ENCODE measurements at places on chromosomes 12 and 14.

GRCh38 chr12:12506496-12506890 is 56.2 kb downstream of the DUSP16 start:
- H3K36me3 ChIP-seq = no peaks in the 10 kb centered on the region
- no peak for DNase-seq
- H3K27me3 ChIP-seq = no peaks in the 10 kb centered on the region
- peak overlapping the region; percentile 24 for H3K27ac ChIP-seq

DNA sequence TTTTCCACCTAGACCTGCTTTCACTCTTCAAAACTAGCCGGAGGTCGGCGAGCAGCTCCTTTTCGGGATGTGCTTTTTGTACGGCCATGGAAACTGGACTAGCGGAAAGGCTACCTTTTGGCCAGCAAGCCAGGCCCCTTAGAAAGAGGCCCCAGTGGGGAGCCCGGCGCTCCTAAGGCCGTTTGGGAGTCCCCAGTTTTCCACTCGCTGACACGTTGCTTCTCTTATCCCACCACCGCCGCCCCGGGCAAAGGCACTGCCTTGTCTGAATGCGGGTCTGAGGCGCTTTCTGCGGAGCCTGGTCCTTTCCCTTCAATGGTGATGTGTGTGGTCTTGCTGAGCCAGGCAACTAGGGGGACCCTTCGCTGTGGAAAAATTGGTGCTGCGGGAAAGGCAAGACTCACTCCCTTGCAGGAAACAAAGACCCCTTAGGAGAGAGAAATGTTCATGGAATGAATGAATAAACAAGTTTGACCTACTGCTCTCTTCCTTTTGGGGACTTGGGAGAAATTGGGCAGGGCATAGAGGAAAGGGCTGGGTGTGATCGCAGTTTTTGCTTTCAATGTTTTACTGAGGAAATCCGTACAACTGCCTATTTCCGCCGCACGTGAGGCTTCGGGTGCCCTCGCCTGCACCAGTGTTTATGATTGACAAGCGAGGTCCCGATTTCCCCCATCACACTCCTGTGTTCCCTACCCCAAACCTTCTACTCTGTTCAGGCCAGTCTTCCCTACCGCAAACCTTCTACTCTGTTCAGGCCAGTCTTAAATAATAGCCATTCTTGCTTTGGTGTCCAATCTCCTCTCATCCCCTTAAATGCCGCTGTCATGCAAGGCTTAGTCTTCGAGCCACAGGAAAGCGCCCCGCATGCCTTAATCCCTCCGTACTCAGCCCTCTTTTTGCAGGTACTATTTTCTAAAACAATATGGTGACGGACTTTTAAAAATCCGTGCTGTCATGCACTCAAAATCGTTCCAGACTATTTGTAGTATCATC is 1.0 kb upstream of the SLC38A2 start:
- peaks cover 17% of the 10 kb centered on the region for H3K36me3 ChIP-seq
- DNase-seq = peak; percentile 27
- H3K4me1 ChIP-seq = peaks cover 29% of the 10 kb centered on the region
- peak overlapping the region; percentile 90 for H3K27ac ChIP-seq

DNA sequence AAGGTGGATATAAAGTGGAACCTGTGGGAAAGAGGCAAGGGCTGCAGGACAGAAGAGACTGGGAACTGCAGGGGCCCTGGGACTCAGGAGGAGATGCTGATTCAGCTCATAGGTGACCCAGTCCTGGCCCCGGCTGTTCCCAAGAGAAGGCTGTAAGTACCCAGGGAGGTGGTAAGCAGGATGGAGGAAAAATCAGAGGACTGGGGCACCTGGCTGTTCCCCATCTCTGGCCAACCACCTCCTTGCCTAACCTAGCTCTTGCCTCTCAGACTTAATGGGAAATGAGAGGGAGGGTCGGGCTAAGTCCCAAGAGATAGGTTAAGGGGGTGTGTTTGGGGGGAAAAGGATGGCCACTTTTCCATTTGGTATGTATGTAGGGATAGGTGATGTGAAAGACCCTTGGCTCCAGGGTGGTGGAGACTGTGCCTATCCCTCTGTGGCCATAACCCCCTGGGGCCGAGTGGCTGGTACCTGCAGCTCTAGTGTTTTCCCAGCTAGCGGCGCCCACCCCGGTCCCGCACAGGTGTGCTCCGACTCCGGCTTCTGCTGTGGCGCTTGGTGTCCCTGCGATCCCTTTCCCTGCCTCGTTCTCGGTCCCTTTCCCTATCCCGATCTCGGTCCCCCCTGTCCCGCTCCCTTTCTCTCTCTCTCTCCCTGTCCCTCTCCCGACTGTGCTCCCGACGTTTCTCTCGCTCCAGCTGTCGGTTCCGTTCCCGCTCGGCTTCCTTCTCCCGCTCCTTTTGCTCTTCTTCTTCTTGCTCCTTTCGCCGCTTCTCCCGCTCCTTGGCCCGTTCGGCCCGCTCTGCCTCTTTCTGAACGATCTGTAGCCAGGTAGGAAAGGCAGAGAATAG is 1.6 kb upstream of the CDH24 start:
- H3K4me1 ChIP-seq = peaks cover 11% of the 10 kb centered on the region
- no peak overlapping the region for H3K4me3 ChIP-seq
- peaks cover 50% of the 10 kb centered on the region for H3K36me3 ChIP-seq
- no peaks in the 10 kb centered on the region for H3K27me3 ChIP-seq
- H3K27ac ChIP-seq = no peak overlapping the region

GRCh38 chr12:104686196-104686595 is 229.4 kb downstream of the CHST11 start:
- H3K4me3 ChIP-seq = no peak overlapping the region
- H3K36me3 ChIP-seq = no peaks in the 10 kb centered on the region
- H3K27ac ChIP-seq = no peak overlapping the region
- peaks cover 29% of the 10 kb centered on the region for H3K4me1 ChIP-seq
- H3K27me3 ChIP-seq = no peaks in the 10 kb centered on the region
- DNase-seq = no peak

GRCh38 chr12:41302979-41303403 is 114.9 kb downstream of the PDZRN4 start:
- no peak overlapping the region for H3K27ac ChIP-seq
- H3K27me3 ChIP-seq = no peaks in the 10 kb centered on the region
- no peaks in the 10 kb centered on the region for H3K36me3 ChIP-seq
- H3K4me1 ChIP-seq = no peaks in the 10 kb centered on the region
- no peak for DNase-seq
- H3K4me3 ChIP-seq = no peak overlapping the region

GRCh38 chr12:128091101-128091720 is 175.8 kb upstream of the TMEM132C start:
- no peaks in the 10 kb centered on the region for H3K4me1 ChIP-seq
- DNase-seq = no peak
- no peak overlapping the region for H3K4me3 ChIP-seq
- no peaks in the 10 kb centered on the region for H3K36me3 ChIP-seq

DNA sequence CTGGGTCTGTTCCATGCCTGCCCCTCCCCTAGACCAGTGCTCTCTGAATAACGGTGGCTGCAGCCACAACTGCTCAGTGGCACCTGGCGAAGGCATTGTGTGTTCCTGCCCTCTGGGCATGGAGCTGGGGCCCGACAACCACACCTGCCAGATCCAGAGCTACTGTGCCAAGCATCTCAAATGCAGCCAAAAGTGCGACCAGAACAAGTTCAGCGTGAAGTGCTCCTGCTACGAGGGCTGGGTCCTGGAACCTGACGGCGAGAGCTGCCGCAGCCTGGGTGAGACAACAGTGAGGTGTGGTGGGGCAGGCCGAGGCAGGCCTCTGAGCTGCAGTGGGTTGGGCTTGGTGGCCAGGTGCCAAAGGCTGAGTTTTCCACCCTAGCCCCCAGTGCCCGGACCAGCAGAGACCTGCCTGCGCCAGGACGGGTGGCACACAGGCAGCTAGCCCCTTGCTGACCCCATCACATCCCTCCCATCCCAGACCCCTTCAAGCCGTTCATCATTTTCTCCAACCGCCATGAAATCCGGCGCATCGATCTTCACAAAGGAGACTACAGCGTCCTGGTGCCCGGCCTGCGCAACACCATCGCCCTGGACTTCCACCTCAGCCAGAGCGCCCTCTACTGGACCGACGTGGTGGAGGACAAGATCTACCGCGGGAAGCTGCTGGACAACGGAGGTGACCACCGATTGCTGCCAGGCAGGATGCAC is 28.2 kb upstream of the LRP1-AS start:
- no peaks in the 10 kb centered on the region for H3K4me1 ChIP-seq
- no peak overlapping the region for H3K27ac ChIP-seq
- DNase-seq = peak; percentile 18

DNA sequence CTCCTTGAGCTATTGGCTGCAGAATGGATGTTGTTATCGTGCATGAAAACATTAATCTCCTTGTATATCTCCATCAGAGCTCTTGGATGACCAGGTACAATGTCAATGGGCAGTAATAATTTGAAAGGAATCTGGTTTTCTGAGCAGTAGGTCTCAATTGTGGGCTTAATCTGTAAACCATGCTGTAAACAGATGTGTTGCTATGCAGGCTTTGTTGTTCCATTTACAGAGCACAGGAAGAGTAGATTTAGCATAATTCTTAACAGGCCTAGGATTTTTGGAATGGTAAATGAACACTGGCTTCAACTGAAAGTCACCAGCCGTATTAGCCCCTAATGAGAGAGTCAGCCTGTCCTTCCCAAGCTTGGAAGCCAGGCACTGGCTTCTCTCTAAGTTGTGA is 50.4 kb downstream of the ATG14 start:
- no peaks in the 10 kb centered on the region for H3K4me1 ChIP-seq
- H3K36me3 ChIP-seq = peaks cover 8% of the 10 kb centered on the region
- H3K27ac ChIP-seq = no peak overlapping the region

GRCh38 chr14:102525929-102526497 is 16.4 kb upstream of the ANKRD9 start:
- H3K27ac ChIP-seq = no peak overlapping the region
- H3K36me3 ChIP-seq = no peaks in the 10 kb centered on the region
- H3K4me3 ChIP-seq = no peak overlapping the region
- H3K4me1 ChIP-seq = peaks cover 17% of the 10 kb centered on the region

DNA sequence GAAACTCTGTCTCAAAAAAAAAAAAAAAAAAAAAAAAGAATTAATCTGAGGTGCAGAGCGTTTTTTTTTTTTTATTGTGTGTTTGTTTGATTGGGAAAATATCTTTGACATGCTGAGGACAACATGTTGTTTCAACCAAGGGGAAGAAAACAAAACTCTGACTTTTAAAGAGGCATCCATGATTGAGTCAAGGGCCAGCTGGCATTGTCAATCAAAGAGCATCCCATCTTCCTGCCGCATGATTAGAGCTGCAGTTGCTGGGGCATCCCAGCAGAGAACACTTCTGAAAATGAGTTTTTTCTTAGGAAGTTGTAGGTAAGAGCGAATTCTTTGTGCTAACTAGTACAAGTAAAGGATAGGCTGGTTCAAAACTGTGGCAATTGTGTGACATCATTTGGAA is 200.9 kb upstream of the DAAM1 start:
- H3K27me3 ChIP-seq = no peaks in the 10 kb centered on the region
- DNase-seq = no peak
- no peak overlapping the region for H3K27ac ChIP-seq

DNA sequence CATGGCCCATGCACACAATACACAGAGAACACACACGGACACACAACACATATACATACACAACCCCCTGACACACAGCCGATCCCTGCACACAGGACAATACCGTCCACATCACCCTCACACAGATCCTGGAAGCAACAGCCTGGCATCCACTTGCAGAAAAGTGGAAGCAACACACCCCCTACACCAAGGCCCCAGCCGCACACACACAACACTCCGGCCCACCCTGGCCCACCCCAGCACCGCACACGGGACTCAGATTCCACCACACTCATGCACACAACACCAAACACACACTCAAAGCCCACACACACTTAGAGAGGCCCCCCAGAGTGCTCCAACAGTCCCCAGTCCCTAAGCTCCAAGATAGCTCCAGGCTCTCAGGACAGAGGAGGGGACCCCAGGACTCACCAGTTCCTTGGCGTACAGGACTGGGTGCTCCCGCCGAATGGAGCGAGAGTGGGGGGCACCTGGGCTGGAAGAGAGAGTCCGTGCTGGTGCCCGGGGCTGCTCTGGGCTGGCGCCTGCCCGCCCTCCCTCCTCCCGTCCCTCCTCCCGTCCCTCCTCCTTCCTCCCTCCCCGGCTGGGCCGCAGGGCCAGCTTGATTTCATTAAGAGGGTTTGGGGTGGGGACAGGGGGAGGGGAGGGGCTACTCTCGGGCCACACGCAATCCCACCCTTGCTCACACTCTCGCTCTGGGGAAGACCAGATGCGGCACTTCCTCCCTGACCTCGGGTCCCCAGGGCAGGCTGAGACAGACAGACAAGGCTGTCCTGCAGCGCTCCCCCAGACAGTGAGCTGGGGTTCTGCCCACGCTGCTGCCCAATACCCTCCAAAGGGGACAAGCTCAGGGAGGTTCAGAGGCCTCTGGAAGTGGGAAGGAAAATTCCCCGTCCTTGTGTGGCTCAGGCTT is at the start of gene TMEM119:
TSS of gene TMEM119 (minus strand) at position 526 of the 913 bp plus-strand sequence. CDS start 5,701 bp downstream, outside the sequence.
- no peaks in the 10 kb centered on the region for H3K4me1 ChIP-seq
- no peak for DNase-seq

GRCh38 chr12:64611341-64612284 is 1.3 kb downstream of the RASSF3 start:
- DNase-seq = no peak
- H3K4me3 ChIP-seq = peak overlapping the region; percentile 87
- peaks cover 5% of the 10 kb centered on the region for H3K36me3 ChIP-seq
- H3K4me1 ChIP-seq = peaks cover 24% of the 10 kb centered on the region

DNA sequence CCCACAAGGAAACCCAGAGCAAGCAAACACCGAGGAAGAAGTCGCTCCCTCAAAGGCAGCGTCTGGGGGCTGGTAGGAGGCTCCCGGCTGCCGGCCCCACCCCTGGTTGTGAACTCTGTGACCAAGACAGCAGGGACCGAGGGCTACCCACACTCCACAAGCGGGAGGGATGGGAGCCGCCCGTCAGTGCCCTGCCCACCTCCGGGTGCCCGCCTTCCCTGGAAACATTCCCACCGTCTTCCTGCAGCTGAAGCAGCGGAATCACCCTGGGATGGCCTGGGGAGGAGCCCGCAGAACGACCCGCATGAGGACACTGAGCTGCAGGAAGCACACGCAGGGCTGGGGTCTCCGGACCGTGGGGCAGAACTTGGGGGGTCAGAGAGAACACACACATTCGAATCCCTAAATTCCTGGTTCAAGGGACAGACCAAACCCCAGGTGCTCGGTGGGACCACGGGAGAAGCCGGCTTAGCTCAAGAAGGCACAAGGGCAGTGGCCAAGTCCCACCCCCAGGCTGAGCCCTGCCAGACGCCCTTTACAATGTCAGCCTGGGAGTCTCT is 33.5 kb upstream of the C14orf180 start:
- no peak overlapping the region for H3K27ac ChIP-seq
- H3K27me3 ChIP-seq = no peaks in the 10 kb centered on the region

- no peaks in the 10 kb centered on the region for H3K27me3 ChIP-seq
- H3K4me1 ChIP-seq = peaks cover 29% of the 10 kb centered on the region
- H3K4me3 ChIP-seq = no peak overlapping the region
- no peak overlapping the region for H3K27ac ChIP-seq
- H3K36me3 ChIP-seq = no peaks in the 10 kb centered on the region
- no peak for DNase-seq
These were observed 6.9 kb upstream of the AQP2 start for GRCh38 chr12:49943625-49943960.

GRCh38 chr14:24297190-24297964 is 2.2 kb downstream of the DHRS1 start:
- H3K27ac ChIP-seq = peak overlapping the region; percentile 29
- peaks cover 29% of the 10 kb centered on the region for H3K36me3 ChIP-seq
- no peaks in the 10 kb centered on the region for H3K27me3 ChIP-seq
- no peak for DNase-seq

GRCh38 chr12:68587448-68587873 is 23.2 kb upstream of the RAP1B start:
- no peaks in the 10 kb centered on the region for H3K36me3 ChIP-seq
- no peak overlapping the region for H3K27ac ChIP-seq

Measured in effector memory CD4-positive, alpha-beta T cell (primary cell).